ENCODE measurements at places on chromosomes 5 and 9. TPM values are rescaled to one million over a fixed set of nuclear protein-coding genes. Genes with fewer than 3 reads are reported as not detected.

SPATA9 gene
- not detected for total RNA-seq

TXN gene
- 1,573 TPM for total RNA-seq

GAS1 gene
- total RNA-seq = 0.06 TPM

CER1 gene
- total RNA-seq = not detected

CRHBP gene
- not detected for total RNA-seq

PCDHGC4 gene
- total RNA-seq = not detected

CMBL gene
- 19.1 TPM for total RNA-seq

SPINK6 gene
- 0.27 TPM for total RNA-seq

GABRB2 gene
- total RNA-seq = not detected

IFNB1 gene
- total RNA-seq = not detected

TERT gene
- 2.7 TPM for total RNA-seq

ENTPD2 gene
- 3.1 TPM for total RNA-seq

CDKN2B-AS1 gene
- not detected for total RNA-seq

SLIT3 gene
- total RNA-seq = 19.5 TPM

SLC6A19 gene
- total RNA-seq = 0.32 TPM

SLC6A3 gene
- total RNA-seq = 1.5 TPM

PTGDS gene
- total RNA-seq = 1.4 TPM

CSF1R gene
- 0.35 TPM for total RNA-seq

LECT2 gene
- total RNA-seq = not detected

CARTPT gene
- total RNA-seq = not detected

TMEM174 gene
- not detected for total RNA-seq

ADAMTSL2 gene
- not detected for total RNA-seq

MINAR2 gene
- not detected for total RNA-seq

CD274 gene
- 2.1 TPM for total RNA-seq

BTNL9 gene
- total RNA-seq = 1.0 TPM

SLC34A1 gene
- not detected for total RNA-seq

ANKRD31 gene
- 0.06 TPM for total RNA-seq

TMEM252 gene
- total RNA-seq = not detected

RASEF gene
- 8.3 TPM for total RNA-seq

SLC31A2 gene
- total RNA-seq = 7.1 TPM

CAVIN4 gene
- total RNA-seq = 0.39 TPM

SLC27A6 gene
- total RNA-seq = not detected

CYLC2 gene
- total RNA-seq = not detected

PCDHGC5 gene
- total RNA-seq = 0.03 TPM

PPP1R26 gene
- total RNA-seq = 17.4 TPM

FAM221B gene
- total RNA-seq = not detected

ABCA1 gene
- 4.3 TPM for total RNA-seq

SPINK4 gene
- not detected for total RNA-seq

NTNG2 gene
- total RNA-seq = 0.57 TPM

KIAA0825 gene
- 0.71 TPM for total RNA-seq

PCDH12 gene
- not detected for total RNA-seq

GRXCR2 gene
- total RNA-seq = not detected

C5orf52 gene
- not detected for total RNA-seq

TRIO gene
- total RNA-seq = 107 TPM

TNIP1 gene
- total RNA-seq = 185 TPM

C1QTNF3 gene
- total RNA-seq = not detected

SOX30 gene
- total RNA-seq = not detected

Measured in A549 treated with dexamethasone at 1 μM for 4 hours (cell line).